ENCODE measurements at places on chromosomes 11 and 22. TPM values are rescaled to one million over a fixed set of nuclear protein-coding genes. Genes with fewer than 3 reads are reported as not detected.

Gene C11orf86
- total RNA-seq, result 61.9 TPM

Gene NLRP14
- total RNA-seq, result not detected

Gene BIRC3
- total RNA-seq, result 57.4 TPM

Gene PKP3
- 31.8 TPM for total RNA-seq

Gene CCDC85B
- 40.4 TPM for total RNA-seq

Gene DDX17
- total RNA-seq, result 99.2 TPM

Gene GAL3ST3
- not detected for total RNA-seq

Gene TUBA8
- 0.63 TPM for total RNA-seq

Gene RTN4R
- total RNA-seq, result 11.6 TPM

Gene KLHL35
- 1.0 TPM for total RNA-seq

Gene ADM2
- total RNA-seq, result 0.60 TPM

Gene OR10G8
- not detected for total RNA-seq

Gene OR4S2
- total RNA-seq, result not detected

Gene KRTAP5-7
- not detected for total RNA-seq

Gene FGF19
- total RNA-seq, result 0.09 TPM

Gene TEX12
- not detected for total RNA-seq

Gene PGA3
- not detected for total RNA-seq

Gene APOL4
- total RNA-seq, result 0.14 TPM

Gene TRIM49
- 0.05 TPM for total RNA-seq

Gene NEU3
- total RNA-seq, result 3.2 TPM

Gene TMEM134
- total RNA-seq, result 67.8 TPM

Gene INPPL1
- total RNA-seq, result 83.3 TPM

Gene TRIM66
- 2.2 TPM for total RNA-seq

Gene FZD4
- 1.8 TPM for total RNA-seq

Gene GVQW3
- total RNA-seq, result 0.94 TPM

Gene DDIAS
- 16.3 TPM for total RNA-seq

Gene VWA5A
- total RNA-seq, result 0.13 TPM

Gene CPT1B
- total RNA-seq, result 9.4 TPM

Gene CALCA
- total RNA-seq, result not detected

Gene OR51V1
- total RNA-seq, result not detected

Gene VSTM5
- not detected for total RNA-seq

Gene SCGB1C1
- not detected for total RNA-seq

Gene TEAD1
- total RNA-seq, result 107 TPM

Gene CCDC89
- not detected for total RNA-seq

Gene OSM
- not detected for total RNA-seq

Gene OR5A1
- total RNA-seq, result not detected

Gene SYTL2
- 12.5 TPM for total RNA-seq

Gene SCN3B
- total RNA-seq, result 0.13 TPM

Gene NXPE1
- total RNA-seq, result not detected
